Mesenchymal stem cell (in vitro differentiated cells and primary cell): ENCODE measurements at places on chromosomes 4 and X.

DNA sequence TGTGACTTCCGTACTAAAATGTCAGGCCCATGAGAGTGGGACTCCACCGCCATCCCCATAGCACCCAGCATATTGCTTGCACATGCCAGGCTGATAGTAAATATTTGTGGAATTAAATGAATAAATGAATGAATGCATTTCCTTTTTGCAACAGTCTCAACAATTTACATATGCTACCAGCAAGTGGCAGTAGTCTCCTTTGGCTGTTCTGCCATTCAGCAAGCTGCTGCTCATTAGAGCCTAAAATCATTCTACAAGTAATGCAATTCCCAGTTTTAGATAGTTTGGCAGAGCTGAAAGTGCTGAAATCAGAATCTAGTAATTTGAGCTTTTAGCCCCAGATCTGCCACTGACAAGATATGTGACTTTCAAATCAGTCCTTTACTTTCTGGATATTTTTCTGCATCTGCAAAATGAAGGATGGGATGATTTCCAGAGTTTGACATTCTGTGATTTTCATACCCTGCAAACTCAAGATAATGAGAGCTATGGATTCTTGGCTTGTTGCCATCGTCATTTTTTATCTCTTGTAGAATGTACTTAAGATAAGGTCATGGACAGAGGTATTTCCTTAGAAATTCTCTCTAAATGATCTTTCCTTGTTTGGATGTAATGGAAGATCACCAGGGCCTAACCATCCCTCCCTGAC, 35.7 kb upstream of the INTS6L start:
- H3K27me3 ChIP-seq, result no peaks in the 10 kb centered on the region
- H3K36me3 ChIP-seq, result no peaks in the 10 kb centered on the region
- H3K4me1 ChIP-seq, result no peaks in the 10 kb centered on the region

- peaks cover 3% of the 10 kb centered on the region for H3K4me1 ChIP-seq
- H3K27ac ChIP-seq, result peak overlapping the region; percentile 77
- peak; percentile 85 for DNase-seq
- no peaks in the 10 kb centered on the region for H3K27me3 ChIP-seq
Measured at GRCh38 chr4:174394915-174395314, 111.2 kb downstream of the CEP44 start.

DNA sequence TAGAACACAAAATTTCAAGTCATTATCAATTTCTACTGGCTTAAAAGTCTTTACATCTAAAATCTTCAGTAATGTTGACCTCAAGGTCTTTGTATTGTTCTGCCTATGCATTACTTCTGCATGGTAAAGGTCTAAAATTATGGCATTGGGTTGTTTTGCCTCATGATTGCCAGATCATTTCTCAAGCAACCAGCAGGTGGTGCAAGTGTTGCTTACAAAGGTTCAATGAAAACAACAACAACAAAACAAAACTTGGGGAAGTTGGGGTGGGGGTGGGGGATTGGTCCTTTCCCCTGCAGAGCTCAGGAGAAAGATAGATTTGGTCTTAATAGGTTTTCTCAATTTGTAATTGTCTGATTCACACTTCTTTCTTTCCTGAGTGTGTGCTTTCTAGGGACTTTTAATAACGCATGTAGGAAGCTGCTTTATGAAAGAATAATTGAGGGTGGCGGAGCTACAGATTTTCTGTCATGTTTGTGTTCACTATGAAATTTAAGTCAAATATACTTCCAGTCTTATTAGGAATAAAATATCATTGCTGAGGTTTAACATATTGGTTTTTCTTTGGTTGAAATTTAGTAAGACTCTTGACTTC, 145.1 kb downstream of the COL4A5 start:
- no peak overlapping the region for H3K27ac ChIP-seq
- no peak overlapping the region for H3K4me3 ChIP-seq
- peaks cover 5% of the 10 kb centered on the region for H3K27me3 ChIP-seq
- DNase-seq, result peak; percentile 14

DNA sequence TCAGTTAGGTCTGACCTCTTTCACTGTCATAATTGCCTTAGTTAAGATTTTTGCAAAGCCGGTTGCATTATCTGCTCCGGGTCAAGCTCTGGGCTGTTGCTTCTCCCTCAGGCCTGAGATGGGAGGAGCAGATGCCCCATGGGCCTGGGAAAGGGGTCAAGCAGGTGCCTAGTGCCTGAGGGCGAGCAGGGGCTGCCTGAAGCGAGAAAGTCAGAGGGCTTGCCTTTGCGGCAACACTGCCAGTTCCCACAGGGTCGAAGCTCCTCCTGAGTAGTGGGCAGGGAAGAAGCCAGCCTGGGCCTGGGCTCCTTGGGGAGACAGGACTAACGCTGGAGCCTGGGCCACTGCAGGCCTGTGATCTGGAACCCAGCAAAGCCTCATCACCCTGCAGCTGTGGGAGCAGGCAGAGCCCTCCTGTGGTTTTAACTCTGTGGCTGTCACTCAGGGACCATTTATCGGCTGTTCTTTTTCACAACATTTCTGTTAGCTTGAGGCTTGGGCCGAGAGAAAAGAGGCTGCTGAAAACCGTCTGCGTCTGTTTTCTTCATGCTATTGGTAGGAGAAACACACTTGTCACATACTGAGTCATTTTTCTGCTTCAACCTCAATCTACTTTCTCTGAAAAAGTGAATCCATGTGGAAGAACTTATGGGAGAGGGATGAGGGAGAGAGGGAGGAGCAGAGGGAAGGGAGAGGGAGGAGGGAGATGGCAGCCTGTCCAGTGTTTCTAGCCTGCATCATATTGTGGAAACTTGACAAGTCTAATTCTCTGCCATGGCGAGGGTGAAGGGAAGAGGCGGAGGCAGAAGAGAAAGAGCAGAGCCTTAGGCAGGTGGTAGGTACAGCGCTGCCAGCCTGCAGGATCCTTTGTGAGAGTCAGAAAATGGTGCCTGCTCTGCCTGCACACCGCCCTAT, 68.4 kb downstream of the RHOH start:
- DNase-seq, result peak; percentile 74
- no peaks in the 10 kb centered on the region for H3K36me3 ChIP-seq
- no peak overlapping the region for H3K4me3 ChIP-seq
- no peaks in the 10 kb centered on the region for H3K27me3 ChIP-seq

DNA sequence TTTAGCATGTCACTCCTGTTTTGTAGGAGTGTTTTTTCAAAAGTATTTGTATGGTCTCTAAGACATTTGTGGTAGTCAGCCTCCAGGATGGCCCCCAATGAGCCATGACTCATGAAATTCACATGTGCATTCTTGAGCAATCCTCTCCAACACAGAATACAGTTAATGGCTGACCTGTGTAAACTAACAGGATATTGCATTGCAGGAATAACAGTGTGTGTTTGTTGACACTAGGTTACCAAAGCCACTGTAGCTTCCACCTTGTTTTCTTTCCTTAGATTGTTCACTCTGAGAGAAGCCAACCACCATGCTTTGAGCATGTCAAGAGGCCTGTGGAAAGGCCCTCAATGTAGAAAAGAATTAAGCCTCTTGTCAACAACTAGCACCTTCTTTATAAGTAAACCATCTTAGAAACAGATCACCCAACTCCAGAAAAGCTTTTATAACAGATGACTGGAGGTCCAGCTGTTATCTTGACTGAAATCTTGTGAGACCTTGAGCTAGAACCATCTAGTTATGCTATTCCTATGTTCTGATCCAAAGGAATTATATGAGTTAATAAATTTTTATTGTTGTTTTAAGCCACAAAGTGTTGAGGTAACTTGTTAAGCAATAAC, 28.5 kb downstream of the TBCK start:
- DNase-seq, result peak; percentile 94
- no peaks in the 10 kb centered on the region for H3K27me3 ChIP-seq
- H3K27ac ChIP-seq, result peak overlapping the region; percentile 86
- peaks cover 6% of the 10 kb centered on the region for H3K36me3 ChIP-seq

GRCh38 chrX:136810493-136810892, 29.8 kb upstream of the ARHGEF6 start:
- no peak overlapping the region for H3K4me3 ChIP-seq
- no peak overlapping the region for H3K27ac ChIP-seq
- H3K36me3 ChIP-seq, result no peaks in the 10 kb centered on the region
- H3K4me1 ChIP-seq, result no peaks in the 10 kb centered on the region
- H3K27me3 ChIP-seq, result no peaks in the 10 kb centered on the region
- no peak for DNase-seq

DNA sequence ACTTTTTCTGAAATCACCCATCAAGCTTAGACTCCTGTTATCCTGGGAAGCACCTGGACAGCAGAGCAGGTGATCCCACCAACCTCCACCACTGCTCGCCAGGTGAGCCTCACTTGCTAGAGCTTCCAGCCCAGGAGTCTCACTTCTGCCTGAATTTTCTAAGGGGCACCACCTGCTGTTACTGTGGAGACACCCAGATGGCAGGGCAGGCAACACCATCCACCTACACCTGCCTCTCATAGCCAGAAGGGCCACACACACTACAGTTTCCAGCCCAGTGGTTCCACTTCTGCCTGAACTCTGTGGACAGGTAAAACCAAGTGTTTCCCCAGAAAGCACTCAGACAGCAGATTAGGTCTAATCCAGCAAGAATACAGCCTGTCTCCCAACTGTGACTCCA, 262.0 kb downstream of the ARAP2 start:
- no peaks in the 10 kb centered on the region for H3K36me3 ChIP-seq
- DNase-seq, result no peak
- no peak overlapping the region for H3K4me3 ChIP-seq
- no peak overlapping the region for H3K27ac ChIP-seq
- no peaks in the 10 kb centered on the region for H3K4me1 ChIP-seq
